ENCODE measurements at places on chromosomes 11 and 22.

- DNase-seq, result no peak
These were observed 17.0 kb upstream of the NUCB2 start for GRCh38 chr11:17259519-17259918.

GRCh38 chr11:72391638-72392423, 42.5 kb downstream of the CLPB start:
- no peak for DNase-seq

GRCh38 chr22:17637490-17638181, 921 bp upstream of the BCL2L13 start:
- no peak for DNase-seq

- no peak for DNase-seq
These were observed 188.8 kb downstream of the BLID start for GRCh38 chr11:121927097-121927785.

- no peak for DNase-seq
These were observed 4.4 kb downstream of the TSG101 start for GRCh38 chr11:18522388-18522787.

GRCh38 chr22:44831885-44832284, 79.5 kb downstream of the ARHGAP8 start:
- no peak for DNase-seq

DNA sequence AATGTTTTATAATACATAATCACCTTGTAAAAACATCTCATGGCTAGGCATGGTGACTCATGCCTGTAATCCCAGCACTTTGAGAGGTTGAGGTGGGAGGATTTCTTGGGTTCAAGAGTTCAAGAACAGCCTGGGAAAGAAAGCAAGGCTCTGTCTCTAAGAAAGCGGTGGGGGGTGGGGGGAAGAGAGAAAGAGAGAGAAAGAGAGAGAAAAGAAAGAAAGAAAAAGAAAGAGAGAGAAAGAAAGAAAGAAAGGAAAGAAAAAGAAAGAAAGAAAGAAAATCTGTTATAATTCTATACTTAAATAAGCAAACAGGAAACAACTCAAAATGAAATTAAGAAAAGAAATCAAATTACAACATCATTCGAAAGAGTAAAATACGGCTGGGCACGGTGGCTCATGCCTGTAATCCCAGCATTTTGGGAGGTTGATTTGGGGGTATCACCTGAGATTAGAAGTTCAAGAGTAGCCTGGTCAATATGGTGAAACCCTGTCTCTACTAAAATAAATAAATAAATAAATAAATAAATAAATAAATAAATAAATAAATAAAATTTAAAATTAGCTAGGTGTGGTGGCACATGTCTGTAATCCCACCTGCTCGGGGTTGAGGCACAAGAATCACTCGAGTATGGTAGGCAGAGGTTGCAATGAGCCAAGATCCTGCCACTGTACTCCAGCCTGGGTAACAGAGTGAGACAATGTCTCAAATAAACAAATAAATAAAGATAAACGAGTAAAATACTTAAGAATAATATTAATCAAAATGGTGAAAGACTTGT, 65.4 kb downstream of the ZNF280B start:
- DNase-seq, result no peak

DNA sequence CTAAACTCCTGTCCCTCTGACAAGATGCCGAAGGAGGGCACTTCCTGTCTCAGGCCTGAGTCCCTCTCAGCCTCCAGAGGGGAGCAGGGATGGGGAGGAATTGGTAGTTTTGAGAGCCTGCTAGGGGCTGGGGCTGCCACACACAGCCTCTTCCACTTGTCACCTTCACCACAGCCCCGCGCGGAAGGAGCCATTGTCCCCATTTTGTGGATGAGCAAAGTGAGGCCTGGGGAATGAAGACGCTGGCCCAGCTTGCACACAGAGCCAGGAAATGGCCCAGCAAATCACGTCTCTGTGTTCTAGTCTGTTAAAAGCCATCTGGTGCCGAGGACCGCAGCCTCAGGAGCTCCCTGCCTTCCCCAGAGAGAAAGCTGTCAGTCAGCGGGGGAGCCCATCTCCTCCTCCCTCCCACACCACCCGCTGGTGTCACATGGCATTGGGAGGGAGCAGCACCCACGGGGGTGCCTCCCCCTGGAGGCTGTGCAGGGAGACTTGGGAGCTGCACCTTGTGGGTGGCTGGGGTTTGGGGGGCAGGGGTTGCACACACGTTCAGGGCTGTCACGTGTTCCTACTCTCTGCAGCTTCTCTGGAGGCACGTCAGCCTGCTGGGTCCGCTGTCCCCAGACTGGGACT, 34.6 kb downstream of the RASD2 start:
- no peak for DNase-seq

GRCh38 chr22:43438666-43439347, 27.0 kb downstream of the MPPED1 start:
- DNase-seq, result no peak
